Stimulated activated CD4-positive, alpha-beta T cell treated with anti-CD3 and anti-CD28 coated beads, Interleukin-15, amount 100 ng/mL, for 1 hour (primary cell): ENCODE measurements at places on chromosomes 2 and 18.

GRCh38 chr2:98185801-98186200, 98.8 kb downstream of the VWA3B start:
- DNase-seq, result no peak

GRCh38 chr18:63146828-63147409, 172.7 kb downstream of the BCL2 start:
- DNase-seq, result no peak

DNA sequence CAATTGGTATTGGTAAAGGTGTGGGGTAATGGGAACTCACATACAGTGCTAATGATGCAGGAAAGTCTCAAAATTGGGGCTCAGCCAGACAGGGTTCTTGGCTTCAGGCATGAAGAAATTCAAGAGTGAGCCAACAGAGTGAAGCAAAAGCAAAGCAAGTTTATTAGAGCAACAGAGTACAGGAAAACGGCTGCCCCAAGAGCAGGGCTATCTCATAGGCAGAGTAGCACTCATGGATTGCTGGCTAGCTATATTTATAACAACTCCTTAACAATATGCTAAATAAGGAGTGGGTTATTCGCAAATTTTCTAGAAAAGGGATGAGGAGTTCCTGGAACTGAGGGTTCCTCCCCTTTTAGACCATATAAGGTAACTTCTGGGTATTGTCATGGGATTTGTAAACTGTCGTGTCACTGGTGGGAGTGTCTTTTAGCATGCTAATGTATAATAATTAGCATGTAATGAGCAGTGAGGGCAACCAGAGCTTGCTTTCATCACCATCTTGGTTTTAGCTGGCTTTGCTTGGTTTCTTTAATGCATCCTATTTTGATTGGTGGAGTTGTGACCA, 233.8 kb upstream of the NOL4 start:
- no peak for DNase-seq

GRCh38 chr2:120732506-120733237, 3.0 kb upstream of the GLI2 start:
- no peak for DNase-seq

GRCh38 chr18:5466256-5466655, 77.5 kb downstream of the EPB41L3 start:
- no peak for DNase-seq

GRCh38 chr2:33498291-33498956, 22.0 kb downstream of the RASGRP3 start:
- DNase-seq, result no peak

GRCh38 chr2:69111076-69111475, 98.1 kb downstream of the ANTXR1 start:
- DNase-seq, result no peak

DNA sequence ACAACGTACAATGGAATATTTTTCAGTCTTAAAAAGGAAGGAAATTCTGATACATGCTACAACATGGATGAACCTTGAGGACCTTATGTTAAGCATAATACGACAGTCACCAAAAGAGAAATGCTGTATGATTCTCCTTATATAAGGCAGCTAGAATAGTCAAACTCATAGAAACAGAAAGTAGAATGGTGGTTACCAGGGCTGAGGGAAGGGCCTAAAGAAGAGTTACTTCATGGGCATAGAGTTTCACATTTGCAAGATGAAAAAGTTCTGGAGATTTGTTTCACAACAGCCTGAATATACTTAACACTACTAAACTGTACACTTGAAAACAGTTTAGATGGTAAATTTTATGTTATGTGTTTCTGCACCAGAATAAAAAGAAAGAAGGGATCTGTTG, 113.3 kb downstream of the GALNT1 start:
- no peak for DNase-seq

DNA sequence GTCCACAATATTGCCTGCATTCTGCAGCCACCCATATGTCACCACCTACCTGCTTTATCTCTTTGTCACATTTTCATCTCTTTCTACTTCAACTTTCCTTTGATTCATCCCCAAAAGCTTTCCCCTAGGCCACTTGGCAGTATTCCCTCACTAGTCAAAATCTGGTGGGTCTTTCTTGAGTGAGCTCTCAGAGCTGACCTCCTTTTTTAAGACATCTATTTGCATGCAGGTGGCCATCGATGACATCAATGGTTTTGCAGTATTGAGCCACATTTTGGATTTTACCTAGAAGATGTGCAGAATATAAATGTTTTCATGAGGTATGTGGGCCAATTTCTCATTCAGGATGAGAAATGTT, 133.4 kb upstream of the REG3A start:
- no peak for DNase-seq

- no peak for DNase-seq
Measured at GRCh38 chr2:8923183-8923582, 80.3 kb downstream of the MBOAT2 start.

- DNase-seq, result no peak
Measured at GRCh38 chr2:88187038-88187676, 17.0 kb downstream of the THNSL2 start.

GRCh38 chr2:174717273-174717672, 47.0 kb downstream of the CHRNA1 start:
- no peak for DNase-seq

- no peak for DNase-seq
Measured at GRCh38 chr2:127146071-127146725, 39.2 kb upstream of the BIN1 start.

GRCh38 chr2:129781749-129782632, 197.5 kb upstream of the RAB6C start:
- no peak for DNase-seq

DNA sequence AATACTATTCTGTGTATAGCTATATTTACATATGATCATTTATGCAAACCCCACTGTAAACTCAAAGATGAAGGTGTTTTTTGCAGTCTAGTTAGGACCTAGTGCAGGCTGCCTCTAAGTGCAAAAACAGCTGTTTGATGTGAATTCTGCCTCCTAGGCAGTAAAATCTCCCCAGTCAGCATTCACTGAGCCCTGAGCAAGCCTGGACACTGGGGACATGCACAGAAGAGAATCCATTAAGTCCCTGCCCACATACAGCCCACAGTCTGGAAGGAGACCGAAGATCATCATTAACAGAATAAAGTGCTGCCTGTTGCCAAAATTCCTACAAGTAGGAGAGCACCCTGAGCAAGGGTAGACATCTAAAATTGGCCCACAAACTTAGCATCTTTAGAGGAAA, 14.4 kb upstream of the BIN1 start:
- no peak for DNase-seq

GRCh38 chr18:34870555-34871310, 160.6 kb downstream of the DTNA start:
- no peak for DNase-seq

DNA sequence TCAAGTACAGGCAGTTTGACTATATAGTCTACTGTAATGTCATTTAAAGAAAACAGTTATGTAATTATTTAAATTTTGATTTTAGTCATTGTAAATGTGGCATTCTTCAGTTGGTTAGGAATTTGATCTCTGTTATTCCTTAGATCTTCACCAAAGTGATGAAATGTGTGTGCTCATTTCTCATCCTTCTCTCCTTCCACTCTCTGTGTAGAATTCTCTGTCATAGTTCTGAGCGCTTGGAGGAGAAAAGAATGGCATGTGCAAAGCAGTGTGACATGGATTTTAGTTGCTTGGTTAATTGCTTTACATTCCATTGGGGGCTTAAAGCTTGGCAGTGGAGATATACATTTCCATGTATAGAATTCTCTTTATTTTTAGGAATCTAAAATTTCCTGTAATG, 14.8 kb downstream of the PIK3C3 start:
- no peak for DNase-seq

- no peak for DNase-seq
Measured at GRCh38 chr2:64328756-64329155, 125.2 kb upstream of the LGALSL start.

GRCh38 chr2:1823187-1824169, 79.2 kb upstream of the PXDN start:
- no peak for DNase-seq

GRCh38 chr2:239359196-239359912, 41.5 kb downstream of the HDAC4 start:
- DNase-seq, result no peak

DNA sequence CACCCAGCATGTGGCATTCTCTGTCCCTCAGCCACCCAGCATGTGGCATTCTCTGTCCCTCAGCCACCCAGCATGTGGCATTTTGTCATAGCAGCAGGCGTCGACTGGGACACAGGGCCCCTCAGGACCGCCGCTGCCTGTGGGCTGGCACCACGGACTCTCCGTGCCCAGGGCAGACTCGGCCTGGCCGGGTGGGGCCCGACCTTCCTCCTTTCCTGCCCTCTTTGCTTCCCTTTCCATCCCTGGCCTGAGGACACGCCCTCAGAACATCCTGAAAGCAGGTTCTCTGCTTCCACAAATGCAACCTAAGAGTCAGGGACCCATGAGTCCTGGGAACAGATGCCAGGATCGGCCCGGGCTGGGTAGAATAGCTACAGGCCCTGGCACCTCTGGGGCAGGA, 291.4 kb upstream of the SALL3 start:
- DNase-seq, result no peak

- DNase-seq, result no peak
Measured at GRCh38 chr2:68187329-68187728, 29.6 kb downstream of the PNO1 start.

- DNase-seq, result no peak
Measured at GRCh38 chr2:8535469-8535795, 146.4 kb upstream of the ID2 start.

DNA sequence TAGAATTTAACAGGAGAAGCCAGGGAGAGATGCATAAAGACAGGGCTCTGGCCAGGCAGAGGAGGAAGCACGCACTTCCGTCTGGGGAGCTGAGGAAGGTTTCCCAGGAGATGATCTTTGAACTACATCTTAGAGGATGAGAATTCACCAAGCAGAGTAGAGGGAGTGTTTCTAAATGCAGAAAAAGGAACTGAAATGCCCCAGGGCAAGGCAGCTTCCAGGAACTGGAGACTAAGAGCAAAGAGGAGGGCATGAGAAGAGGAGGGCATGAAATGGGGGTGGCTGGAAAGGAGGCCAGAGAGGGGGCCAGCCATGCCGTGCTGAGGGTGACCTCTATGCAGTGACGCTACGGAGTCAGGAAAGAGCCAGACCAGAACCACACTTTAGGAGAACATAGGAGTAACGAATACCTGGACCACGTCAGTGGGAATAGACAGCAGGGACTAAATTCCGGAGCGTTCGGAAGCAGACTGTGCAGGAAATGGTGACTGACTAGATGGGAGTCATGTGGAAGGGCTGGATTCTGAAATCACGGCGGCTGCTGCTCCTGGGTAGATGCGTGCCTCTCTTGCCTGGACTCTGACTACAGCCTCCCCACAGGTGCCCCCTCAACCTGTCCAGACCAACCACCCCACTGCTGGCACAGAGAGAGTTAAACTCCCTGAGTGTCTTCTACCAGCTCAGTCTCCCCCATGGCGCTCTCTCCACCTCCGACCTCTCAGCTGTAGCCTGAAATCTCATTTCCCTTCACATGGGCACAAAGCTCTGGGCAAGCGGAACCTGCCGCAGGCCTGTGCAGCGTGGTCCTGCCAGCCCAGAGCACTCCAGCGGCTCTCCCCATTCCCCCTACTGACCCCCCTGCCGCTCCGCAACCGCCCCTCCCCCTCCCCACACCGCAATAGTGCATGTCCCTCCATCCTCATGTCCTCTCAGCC, 87.0 kb upstream of the RTN4 start:
- DNase-seq, result no peak

DNA sequence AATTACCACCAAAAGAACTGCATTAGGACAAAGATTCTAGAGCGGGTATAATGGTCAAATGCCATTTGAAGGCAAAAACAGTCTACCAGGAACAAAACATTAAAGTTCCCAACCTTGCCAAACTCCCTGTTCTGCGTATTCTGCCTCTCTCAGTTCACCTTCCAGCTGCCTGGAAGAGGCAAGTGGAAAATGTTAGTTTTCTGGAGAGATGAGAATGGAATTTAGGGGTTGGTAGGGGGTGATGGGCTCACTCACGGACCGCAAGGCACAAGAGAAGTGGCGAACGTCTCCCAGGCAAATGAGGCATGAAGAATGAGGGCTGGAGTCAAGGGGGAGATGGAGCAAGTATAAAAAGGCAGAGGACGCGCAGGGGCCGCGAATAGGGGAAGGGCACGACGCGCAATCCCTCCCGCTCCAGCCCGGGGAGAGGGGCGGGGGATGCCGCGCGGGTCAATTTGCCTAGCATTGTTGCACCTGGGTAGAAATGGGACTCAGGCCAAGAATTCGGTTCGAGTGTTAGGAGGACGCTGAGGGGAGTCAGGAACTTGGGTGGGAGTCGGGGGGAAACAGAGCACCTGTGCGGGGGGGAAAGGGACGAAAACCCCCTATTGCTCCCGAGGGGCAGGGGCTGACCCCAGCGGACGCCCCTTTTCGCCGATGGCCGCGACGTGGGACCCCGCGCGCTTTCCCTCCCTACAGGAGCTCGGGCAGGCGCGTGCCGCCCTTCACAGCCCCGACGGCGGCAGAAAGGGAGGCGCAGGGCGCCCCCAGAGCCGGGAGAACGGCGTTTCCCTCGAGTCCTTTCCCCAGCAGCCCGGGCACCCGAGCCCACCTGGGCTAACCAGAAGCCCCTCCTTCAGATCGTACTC, 573 bp downstream of the PAIP2B start:
- DNase-seq, result peak; percentile 3

DNA sequence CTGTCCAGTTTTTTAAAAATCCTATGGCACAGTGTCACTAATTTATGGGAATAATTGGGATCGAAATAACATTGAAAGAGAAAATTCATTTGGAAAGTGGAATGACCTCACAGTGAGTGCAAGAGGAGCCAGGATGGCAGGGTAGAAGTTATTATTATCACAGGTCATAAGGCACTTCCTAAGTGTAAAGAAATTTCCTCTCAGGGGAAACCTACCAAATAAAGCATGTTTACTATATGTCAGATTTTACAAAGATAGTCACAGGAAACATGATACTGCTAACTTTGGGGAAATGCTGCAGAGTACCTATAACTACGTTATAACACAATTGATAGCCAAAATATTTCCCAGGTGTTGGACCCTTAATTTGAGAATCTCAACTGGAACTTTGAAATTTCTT, 226.3 kb upstream of the SMAD7 start:
- no peak for DNase-seq

GRCh38 chr2:201406077-201406662, 45.1 kb downstream of the TRAK2 start:
- DNase-seq, result no peak

DNA sequence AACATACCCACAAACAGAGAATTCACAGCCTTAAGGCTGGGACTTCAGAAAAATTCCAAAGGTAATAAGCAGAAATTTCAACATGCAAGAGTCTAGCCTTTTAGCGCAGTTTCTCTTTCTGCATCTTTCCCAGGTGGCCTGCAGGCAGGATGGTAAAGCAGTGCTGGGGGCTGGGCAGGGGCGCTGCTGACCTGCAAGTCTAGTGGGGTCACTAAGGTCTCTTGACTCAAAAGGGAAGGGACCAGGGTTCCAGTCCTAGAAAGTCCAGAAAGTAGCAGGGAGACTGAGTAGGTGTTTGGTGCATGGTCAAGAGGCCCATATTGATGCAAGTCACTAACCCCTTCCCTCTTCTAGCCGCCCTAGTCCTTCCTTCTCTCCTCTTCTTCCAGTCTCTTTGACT, 169.2 kb downstream of the TGIF1 start:
- no peak for DNase-seq

- DNase-seq, result no peak
Measured at GRCh38 chr18:36780748-36781147, 48.1 kb downstream of the TPGS2 start.
